AML-193 (cell line): ENCODE measurements at places on chromosomes 13 and 19.

DNA sequence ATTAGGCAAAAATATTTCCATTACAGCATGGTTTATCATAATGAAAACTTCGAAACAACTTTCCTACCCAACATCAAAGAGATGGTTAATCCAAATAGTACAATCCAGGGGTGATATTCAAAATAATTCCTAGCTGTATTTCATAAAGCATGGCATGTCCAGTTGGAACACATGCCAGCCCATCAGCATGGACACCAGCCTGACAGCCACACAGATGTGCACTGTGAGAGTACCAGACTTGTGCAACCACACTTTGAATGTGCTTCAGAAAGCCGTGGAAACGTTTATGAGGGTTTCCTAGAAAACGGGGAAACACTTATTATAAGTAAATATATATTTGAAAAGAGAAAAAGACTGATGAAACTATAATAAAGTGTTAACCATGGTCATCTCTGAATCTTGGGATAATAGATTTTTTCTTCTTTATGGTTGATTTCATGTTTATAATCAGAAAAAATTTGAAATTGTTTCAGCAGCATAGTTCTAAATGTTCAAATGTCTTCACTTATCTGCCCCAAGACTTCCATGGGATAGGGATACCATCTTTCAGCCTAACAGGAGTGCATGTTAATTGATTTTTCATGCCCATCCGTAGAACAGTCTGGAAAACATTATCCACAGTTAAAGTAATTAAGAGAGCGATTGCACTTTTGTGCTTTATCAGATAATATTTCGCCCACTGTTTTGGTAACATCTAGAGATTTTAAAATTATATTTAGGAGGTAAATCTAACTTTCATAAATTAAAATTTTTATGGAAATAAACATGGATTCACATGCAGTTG is 242.6 kb upstream of the IRS2 start:
- no peak for DNase-seq

DNA sequence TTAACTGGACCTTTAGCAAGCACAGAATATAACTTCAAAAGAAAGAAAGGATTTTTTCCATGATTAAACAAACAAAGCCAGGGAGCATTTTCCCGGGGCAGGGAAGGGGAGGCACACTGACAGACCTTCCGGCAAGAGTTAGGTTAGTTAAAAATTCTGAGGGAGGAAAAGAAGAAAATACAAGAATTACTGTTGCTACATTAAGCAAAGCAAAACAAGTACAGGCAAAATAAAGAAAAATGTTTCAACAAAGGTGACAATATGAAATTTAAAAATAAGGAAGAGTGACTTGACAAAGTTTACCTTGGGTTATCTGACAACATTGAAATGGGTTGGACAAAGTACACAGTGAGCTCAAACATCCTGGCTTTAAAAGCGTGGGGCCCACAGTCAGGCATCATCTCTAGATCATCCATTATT is 51.5 kb downstream of the KLF12 start:
- DNase-seq = no peak

- DNase-seq = no peak
Observed at GRCh38 chr19:10018263-10018662, 5.0 kb downstream of the RDH8 start.

GRCh38 chr19:46654621-46655152 is 6.3 kb downstream of the DACT3 start:
- no peak for DNase-seq

- DNase-seq = no peak
Observed at GRCh38 chr13:58340895-58341294, 709.4 kb downstream of the PCDH17 start.

- DNase-seq = no peak
Observed at GRCh38 chr13:34611671-34612070, 330.4 kb upstream of the NBEA start.

GRCh38 chr19:4988770-4989251 is 19.9 kb downstream of the KDM4B start:
- DNase-seq = no peak
